ENCODE measurements at places on chromosomes 1 and 21.

GRCh38 chr1:48767975-48768510 lies 8.6 kb downstream of the BEND5 start:
- no peak for DNase-seq

DNA sequence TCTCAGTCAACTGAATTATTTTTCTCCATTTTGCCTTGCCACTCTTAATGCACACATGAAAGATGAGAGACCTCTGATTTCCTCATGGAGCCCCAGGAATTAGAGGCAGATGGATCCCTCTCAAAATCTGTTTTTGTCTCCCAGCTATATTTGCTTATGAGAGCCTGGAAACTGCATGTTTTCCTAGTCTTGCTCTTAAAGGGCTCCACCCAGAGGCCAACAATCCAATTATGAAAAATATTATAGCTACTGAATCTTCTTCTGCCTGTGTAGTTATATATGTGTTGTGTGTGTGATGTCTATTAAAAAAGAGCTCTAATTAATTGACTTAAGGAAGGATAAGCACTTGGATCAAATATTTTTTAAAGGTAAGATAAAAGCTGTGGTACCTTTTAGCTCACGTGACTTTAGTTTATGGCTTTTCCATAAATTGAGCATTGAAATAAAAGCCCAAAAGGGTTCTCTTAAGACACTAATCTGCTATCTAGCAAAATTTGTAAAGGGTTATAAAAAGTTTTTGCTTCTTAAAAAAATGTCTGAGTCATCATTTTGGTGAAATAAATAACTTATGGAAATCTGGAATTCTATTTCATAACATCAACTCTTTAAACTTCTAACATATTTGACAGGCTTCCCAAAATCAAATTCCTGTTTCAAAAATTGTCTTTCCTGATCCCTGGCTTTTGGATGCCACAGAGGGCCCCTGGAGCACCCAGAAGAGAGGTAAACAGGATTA lies 31.2 kb upstream of the TSPEAR start:
- DNase-seq: peak; percentile 41

- no peak for DNase-seq
Measured at GRCh38 chr1:109802136-109802900, 38.6 kb upstream of the EPS8L3 start.

- DNase-seq: no peak
Measured at GRCh38 chr1:112542206-112542973, 33.6 kb downstream of the WNT2B start.

DNA sequence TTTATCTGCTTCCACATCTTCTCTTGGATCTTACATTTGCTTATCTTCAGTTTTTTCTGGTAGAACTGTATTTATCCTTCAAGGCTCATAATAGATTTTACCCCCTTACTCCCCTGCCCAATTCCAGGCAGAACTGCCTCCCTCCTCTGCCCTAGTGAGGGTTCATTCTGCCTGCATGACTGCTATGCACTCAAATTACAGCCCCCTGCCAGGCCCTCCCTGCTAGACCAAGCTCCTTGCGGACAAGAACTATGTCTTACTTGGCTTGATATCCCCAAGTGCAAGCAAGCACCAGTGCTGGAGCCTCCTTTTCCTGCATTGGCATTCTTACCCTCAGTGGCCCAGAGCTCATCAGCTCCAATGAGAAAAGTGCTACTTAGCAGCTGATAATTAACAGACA lies 18.1 kb downstream of the MAPKAPK2 start:
- no peak for DNase-seq

GRCh38 chr1:209368864-209369598 lies 214.5 kb upstream of the CAMK1G start:
- no peak for DNase-seq

DNA sequence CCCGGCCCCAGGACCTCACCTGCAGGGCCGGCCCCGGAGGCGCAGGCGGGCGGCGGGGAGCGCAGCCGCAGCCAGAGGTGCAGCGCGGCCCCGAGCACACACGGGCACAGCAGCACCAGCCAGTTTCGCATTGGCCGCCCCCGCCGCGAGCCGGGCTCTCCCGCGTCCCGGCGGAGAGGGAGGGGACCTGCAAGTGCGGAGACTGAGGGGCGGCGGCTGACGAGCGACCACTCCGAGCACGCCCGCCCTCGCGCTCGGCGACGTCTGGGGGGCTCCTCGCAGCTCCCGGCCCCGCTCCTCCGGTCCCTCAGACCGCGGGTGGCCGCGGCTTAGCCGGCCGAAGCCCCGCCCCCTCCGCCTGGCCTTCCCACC lies at the start of gene B3GALNT2:
B3GALNT2 (minus strand) TSS at position 331 of the 372 bp plus-strand sequence; CDS start at position 131, 200 bp downstream.
- no peak for DNase-seq

GRCh38 chr1:21217812-21218596 lies 41.3 kb upstream of the EIF4G3 start:
- no peak for DNase-seq

- DNase-seq: no peak
Measured at GRCh38 chr1:40622936-40623629, 42.4 kb downstream of the RIMS3 start.

- DNase-seq: no peak
Measured at GRCh38 chr1:207288315-207288714, 33.2 kb upstream of the CD55 start.

DNA sequence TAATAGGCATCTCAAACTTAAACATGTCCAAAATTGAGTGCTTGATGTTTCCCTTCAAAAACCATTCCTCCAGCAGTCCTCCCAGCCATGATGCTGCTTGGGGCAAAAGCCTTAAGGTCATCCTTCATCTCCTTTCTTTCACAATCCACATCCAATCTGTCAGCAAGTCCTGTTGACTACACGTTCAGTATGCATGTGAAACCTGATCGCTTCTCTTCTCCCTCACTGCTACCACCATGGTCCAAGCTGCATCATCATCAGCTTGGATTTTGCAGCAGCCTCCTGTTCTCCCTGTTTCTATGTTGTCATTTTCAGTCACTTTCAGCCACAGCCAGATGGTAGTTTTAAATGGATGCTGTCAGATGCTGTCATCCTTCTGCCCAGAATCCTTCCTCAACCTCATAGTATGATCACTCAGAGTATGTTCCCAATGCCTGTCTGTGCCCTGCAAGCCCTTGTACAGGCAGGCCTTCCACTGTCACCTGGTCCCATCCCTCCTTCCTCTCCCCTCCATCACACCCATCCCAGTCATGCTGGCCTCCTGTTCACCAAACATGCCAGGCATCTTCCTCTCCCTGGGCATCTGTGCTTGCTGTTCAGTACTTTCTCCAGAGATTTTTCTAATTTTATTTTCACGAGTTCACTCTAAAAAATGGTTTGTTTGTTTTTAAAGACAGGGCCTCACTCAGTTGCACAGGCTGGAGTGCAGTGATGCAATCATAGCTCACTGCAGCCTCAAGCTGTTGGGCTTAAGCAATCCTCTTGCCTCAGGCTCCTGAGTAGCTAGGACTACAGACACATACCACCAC lies 66.0 kb downstream of the SYDE2 start:
- DNase-seq: no peak

DNA sequence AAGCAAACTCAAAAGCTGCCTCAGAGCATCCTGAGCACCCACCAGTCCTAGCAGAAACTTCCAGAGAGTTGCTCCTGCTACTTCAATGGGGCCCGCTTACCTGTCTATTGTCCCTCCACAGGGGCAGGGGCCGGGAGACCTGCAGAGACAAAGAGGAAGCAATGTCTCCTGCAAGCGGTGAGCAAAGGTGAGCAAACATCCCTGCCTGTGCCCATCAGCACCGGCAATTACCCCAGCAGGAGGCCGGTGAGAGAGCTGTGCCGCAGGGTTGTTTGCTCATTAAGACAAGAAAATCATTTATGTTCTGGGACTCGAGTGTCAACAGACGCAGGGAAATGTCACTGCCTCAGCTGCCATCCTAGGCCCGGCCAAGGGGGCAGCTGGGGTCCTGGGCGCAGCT lies 53.8 kb upstream of the TARDBP start:
- DNase-seq: peak; percentile 60

DNA sequence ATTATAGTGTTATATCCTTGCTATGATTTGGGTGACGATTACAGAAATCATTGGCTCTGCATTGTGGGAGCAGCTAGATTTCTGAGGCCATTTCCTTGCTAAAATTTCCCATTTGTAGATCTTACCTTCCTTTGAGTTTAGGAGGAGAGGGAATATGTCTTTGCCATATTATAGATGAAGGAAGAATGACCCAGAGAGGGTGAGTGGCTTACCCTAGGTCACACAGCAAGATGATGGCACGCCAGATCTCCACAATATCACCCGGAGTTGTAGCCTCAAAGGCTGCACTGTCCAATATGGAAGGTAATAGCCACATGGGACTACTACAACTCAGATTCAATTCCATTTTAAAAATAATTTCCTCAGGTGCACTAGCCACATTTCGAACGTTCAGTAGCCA lies 10.3 kb downstream of the CNTN2 start:
- no peak for DNase-seq

GRCh38 chr1:43446388-43446740 lies 7.4 kb downstream of the HYI start:
- no peak for DNase-seq

DNA sequence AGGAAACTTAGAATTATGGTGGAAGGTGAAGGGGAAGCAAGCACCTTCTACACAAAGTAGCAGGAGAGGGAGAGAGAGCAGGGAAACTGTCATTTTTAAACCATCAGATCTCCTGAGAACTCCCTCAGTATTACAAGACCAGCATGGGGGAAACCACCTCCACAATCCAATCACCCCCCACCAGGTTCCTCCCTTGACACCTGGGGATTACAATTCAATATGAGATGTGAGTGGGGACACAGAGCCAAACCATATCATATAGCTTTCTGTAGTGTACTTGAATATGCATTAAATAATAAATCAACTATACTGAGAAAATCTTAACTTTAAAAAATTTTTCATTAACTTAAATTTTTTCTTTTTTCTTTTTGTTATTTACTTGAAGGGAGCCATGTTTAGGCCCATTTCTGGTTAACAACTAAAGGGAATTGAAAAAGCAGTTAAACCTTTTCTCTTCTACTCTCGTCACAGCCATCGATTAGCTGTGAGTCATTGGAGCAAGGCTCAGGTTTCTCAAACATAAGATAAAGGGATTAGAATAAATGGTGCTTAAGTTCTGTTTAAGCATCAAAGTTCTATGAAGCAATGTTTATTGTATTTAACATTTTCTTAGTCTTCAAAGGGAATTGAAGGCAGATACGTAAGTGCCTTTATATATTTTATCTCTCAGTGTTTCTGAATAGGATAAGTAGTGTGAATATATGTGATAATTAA lies 72.2 kb upstream of the DPT start:
- no peak for DNase-seq

DNA sequence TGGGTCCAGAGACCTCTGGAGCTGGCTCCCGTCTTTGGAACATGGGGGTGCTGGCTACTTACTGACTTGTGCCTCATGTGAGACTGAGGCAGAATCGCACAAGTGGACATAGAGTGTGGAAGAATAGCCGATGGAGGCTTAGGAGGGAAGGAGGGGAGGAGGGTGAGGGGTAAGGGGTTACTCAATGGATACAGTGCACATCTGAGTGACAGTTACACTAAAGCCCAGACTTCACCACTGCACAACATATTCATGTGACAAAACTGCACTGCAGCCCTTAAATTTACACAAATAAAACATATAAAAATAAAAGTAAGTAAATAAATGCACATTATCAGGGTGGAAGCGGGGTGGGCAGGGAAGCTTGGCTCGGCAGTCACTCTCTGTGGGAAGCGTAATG lies 197.7 kb upstream of the RAB4A start:
- DNase-seq: no peak

DNA sequence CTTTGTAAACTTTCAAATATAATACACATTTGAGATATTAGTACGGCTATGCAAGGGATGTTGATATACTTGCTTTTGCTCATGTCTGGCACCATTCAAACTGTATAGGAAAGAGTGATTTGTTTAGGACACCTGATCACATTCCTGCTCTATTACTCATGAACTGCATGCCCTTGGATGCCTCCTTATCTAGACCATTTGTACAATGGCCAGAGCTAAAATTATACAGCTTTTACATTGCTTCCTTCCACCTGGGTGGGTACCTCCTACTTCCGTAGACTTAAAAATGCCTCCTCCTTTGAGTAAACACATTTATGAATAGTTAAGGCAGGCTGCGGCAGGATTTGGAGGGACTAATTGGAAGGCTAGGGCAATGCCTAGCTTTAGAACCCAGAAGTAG lies 85.4 kb upstream of the PBX1 start:
- no peak for DNase-seq

DNA sequence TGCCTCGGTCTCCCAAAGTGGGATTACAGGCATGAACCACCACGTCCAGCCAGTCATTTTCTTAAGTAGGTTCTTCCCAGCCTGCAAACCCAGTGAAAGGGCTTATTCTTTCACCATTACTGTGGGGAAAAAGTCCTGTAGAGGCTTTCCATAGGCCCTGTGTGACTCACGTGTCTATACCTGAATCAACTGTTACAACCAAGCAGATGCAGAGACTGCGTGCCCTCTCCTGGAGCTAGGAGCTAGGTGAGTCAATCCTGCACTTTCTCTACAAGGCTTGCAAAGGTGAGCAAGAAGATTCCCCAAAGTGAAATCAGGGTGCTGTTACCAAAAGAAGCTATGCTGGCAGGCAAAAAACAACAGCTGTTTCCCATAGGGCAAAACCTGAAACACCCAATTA lies 13.8 kb upstream of the MPZL1 start:
- DNase-seq: no peak

GRCh38 chr1:178869119-178869697 lies 1.7 kb downstream of the ANGPTL1 start:
- DNase-seq: no peak

DNA sequence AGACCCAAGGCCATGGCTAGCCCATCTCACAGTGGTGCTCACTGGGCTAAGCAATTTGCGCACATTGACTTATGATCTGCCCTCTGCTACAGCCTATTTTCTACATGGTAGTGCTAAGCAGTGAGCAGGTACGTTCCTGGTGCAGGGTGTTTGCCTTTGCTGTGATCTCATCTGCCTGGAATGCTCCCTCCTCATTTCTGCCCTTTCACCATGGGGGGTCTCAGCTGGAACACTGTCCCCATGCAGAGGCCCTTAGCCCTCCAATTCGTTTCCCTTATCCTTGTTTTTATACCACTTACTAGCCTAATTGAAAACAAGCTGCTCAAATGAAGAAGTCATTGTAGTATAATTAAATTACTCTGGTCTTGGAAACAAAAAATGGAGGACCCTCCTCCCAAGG lies 2.0 kb upstream of the B3GALT5 start:
- DNase-seq: no peak

DNA sequence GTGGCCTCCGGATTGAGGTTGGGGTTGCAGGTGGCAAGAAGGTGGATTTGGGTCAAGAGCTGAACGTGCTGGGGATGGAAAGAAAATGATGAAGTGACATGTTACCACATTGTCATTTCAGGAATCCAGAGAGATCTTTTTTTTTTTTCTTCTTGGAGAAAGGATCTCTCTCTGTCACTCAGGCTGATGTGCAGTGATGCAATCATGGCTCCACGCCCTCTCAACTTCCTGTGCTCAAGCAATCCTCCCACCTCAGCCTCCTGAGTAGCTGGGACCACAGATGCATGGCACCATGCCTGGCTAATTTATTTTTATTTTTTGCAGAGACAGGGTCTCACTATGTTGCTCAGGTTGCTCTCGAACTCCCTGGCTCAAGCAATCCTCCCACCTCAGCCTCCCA lies 80.6 kb downstream of the GON4L start:
- DNase-seq: no peak

- DNase-seq: no peak
Measured at GRCh38 chr1:73803380-73803779, 394.6 kb downstream of the LRRIQ3 start.

GRCh38 chr1:17689011-17689410 lies 66.1 kb upstream of the ACTL8 start:
- no peak for DNase-seq
